ENCODE measurements at places on chromosomes 13 and 19. TPM values are rescaled to one million over a fixed set of nuclear protein-coding genes. Genes with fewer than 3 reads are reported as not detected.

Gene ZNF208
- polyA plus RNA-seq = not detected

Gene LILRA5
- polyA plus RNA-seq = not detected

Gene PRTN3
- not detected for polyA plus RNA-seq

Gene ZNF382
- polyA plus RNA-seq = 98.8 TPM

Gene ZNF541
- polyA plus RNA-seq = not detected

Gene KLHL1
- 15.0 TPM for polyA plus RNA-seq

Gene ZNF667
- 17.4 TPM for polyA plus RNA-seq

Gene C1QTNF9
- polyA plus RNA-seq = not detected

All from neural cell (in vitro differentiated cells).